ENCODE measurements at places on chromosomes 5 and 9. TPM values are rescaled to one million over a fixed set of nuclear protein-coding genes. Genes with fewer than 3 reads are reported as not detected.

DNA sequence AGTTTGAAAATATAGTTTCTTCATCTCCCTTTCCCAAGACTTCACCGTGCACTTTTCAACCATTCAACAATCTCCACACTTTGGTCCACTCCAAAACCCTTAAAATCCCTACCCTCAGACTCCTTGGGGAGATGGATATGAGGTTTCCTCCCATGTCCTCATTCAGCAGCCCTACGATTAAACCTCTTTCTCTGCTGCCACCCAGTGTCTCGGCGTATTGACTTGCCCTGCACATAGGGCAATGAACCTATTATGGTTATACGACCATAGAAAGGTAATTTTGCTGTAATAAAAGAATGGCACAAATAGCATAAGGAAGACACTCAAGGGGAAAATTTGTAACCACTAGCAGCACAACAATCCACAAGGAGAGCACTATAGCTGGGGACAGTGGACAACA lies 803.5 kb downstream of the TLE1 start:
- no peaks in the 10 kb centered on the region for H3K4me1 ChIP-seq
- no peak overlapping the region for H3K4me3 ChIP-seq
- DNase-seq = no peak
- H3K27me3 ChIP-seq = no peaks in the 10 kb centered on the region
- H3K36me3 ChIP-seq = no peaks in the 10 kb centered on the region
- no peak overlapping the region for H3K27ac ChIP-seq

DNA sequence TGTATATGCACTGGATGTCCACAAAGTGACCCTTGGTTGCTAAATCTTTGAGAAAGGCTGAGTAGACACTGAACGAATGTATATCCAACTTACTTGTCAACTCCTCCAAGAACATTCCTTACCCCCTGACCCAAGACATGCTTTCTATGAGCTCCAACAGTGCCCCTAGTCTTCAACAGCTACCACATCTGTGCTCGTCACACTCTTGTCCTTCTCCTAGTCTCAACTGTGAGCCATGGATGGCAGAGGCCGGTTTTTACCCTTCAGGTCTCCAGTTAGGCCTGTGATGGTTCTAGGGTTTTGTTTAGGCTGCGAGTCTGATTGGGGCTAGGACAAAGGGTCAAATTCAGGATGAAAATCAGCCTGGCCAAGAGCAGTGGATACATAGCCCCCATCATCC lies 19.0 kb upstream of the GPX3 start:
- H3K4me1 ChIP-seq = peaks cover 44% of the 10 kb centered on the region
- no peak overlapping the region for H3K27ac ChIP-seq

DNA sequence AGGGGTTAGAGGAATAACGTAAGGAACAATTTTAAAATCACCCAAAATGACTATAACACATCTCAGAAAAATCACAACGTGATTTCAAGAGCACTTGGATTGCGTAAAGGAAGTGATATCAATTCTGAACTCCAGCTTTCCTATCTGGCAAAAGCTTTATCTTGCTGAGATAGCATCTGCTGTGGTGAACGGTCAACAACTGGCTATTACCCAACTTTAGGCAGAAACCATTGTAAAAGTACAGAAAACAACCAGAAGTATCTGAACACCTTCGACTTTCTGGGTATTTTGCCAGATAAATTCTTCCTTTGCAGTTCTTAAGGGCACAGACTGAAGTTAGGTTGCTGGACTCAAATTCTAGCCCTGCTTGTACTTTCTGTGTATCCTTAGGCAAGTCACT lies 9.2 kb downstream of the ABLIM3 start:
- peak overlapping the region; percentile 7 for H3K4me3 ChIP-seq
- H3K4me1 ChIP-seq = peaks cover 96% of the 10 kb centered on the region

- H3K4me3 ChIP-seq = no peak overlapping the region
- peaks cover 32% of the 10 kb centered on the region for H3K4me1 ChIP-seq
- H3K27ac ChIP-seq = peak overlapping the region; percentile 46
Measured at GRCh38 chr5:10987925-10988504, 227.0 kb upstream of the DAP start.

- H3K36me3 ChIP-seq = peaks cover 13% of the 10 kb centered on the region
- no peak overlapping the region for H3K4me3 ChIP-seq
Measured at GRCh38 chr9:124783830-124784229, 6.9 kb downstream of the OLFML2A start.

- H3K36me3 ChIP-seq = no peaks in the 10 kb centered on the region
- peaks cover 18% of the 10 kb centered on the region for H3K4me1 ChIP-seq
- no peak overlapping the region for H3K27ac ChIP-seq
- H3K4me3 ChIP-seq = no peak overlapping the region
- DNase-seq = no peak
Measured at GRCh38 chr9:129694243-129694646, 28.8 kb downstream of the PRRX2 start.

DNA sequence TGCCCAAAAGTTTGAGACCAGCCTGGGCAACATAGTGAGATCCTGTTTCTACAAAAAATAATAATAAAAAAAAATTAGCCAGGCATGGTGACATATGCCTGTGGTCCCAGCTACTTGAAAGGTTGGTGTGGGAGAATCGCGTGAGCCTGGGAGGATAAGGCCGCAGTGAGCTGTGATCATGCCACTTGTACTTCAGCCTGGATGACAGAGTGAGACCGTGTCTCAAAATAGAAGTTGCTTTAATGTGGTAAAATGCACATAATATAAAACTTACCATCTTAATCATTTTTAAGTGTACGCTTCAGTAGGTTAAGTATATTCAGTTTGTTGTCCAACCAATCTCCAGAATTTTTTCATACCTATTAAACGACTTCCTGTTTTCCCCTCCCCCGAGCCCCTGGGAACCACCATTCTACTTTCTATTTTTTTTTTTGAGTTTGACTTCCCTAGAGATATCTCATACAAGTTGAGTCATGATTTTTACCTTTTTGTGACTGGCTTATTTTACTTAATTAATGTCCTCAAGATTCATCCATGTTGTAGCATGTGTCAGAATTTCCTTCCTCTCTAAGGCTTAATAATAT lies 120.1 kb upstream of the POC5 start:
- H3K36me3 ChIP-seq = no peaks in the 10 kb centered on the region
- H3K27ac ChIP-seq = no peak overlapping the region
- no peaks in the 10 kb centered on the region for H3K4me1 ChIP-seq
- DNase-seq = no peak

ATP6V0E1 gene
- total RNA-seq = 208 TPM

ARHGEF28 gene
- 2.1 TPM for total RNA-seq

OBP2B gene
- not detected for total RNA-seq

ELOVL7 gene
- total RNA-seq = 0.19 TPM

All from left ventricle myocardium inferior (tissue), 1 donor.